ENCODE measurements at places on chromosomes 16 and 17.

- no peak for DNase-seq
Observed at GRCh38 chr17:66712453-66712852, 122.5 kb upstream of the CACNG5 start.

- DNase-seq, result no peak
Observed at GRCh38 chr17:31508288-31509094, 117.0 kb downstream of the RAB11FIP4 start.

- no peak for DNase-seq
Observed at GRCh38 chr16:50332599-50332998, 36.2 kb downstream of the BRD7 start.

DNA sequence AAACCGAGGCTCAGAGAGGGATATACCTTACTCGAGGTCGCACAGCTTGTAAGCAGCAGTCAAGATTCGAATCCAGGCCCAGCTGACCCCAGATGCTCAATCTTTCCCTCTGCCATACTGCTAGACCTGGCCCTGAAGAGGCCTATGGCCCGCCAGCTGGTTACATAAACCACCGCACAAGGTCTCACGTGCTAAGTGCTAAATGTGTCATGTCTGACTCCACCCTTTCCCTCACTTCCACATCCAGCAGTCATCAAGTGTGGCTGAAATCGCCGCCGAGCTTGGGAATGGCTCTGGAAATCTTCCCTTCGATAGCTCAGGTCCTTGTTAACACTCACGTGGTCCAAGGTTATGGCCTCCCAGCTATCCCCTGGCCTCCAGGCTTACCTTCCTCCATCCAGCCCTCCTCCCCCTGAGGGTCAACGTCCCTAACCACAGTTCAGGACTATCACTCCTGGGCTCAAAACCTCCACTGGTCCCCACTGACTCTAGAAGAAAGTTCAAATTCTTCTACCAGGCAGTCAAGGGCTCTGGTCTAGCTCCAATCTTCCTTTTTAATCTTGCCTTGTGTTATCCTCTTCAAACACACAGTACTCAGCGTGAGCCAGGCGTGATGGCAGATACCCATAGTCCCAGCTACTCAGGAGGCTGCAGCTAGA lies 3.5 kb downstream of the ZBTB4 start:
- no peak for DNase-seq

- no peak for DNase-seq
Observed at GRCh38 chr17:79939094-79939435, 96.6 kb downstream of the TBC1D16 start.

DNA sequence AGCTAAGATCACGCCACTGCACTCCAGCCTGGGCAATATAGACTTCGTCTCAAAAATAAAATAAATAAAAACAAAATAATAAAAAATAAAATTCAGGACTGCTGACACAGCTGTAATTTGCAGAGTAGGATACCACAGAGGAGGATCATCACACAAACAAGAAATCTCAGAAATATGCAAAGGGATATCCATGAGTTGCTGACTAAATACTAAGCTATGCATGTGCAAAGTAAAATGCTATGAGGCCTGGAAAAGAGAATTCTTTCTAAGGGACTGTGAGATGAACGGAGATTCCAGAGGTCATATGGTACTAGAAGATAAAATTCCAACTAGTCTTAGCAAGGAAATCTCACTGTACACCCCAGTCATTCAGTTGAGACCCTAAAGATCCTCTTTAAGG lies 74.8 kb downstream of the SLC39A11 start:
- DNase-seq, result no peak

GRCh38 chr17:17511293-17511741 lies 15.1 kb upstream of the RASD1 start:
- DNase-seq, result no peak

DNA sequence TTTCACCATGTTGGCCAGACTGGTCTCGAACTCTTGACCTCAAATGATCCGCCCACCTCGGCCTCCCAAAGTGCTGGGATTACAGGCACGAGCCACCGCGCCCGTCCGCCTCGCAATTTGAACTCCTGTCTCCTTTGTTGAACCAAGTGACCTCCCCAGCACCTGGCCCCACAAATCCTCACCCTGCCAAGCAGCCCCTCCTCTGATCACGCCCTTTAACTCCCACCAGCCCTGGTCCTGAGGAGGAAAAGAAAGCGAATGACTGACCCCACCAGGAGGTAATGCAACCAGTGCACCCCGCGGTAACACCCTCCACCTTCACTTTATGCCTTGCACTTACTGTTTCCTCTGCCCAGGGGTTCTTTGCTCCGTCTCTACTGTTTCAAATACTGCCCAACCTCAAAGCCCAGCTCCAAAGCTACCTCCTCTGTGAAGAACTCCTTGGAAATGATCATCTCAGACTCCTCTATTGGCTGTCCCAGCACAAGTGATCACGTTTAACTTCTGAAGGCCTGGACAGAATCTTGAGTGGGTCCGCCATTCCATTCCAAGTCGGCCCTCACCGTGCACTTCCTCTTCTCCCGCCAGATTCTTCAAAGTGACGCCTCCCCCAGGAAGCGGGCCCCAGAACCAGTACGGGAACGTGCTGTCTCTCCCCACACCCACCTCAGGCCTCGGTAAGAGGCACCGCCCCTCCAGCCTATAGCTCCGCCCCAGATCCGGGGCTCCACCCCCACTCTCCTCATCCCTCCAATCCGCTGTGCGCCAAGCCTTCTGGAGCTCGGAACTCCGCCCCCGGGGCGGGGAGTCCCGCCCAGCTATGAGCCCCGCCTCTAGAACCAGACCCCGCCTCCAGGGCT lies 4.4 kb downstream of the CD19 start:
- DNase-seq, result peak; percentile 79

- DNase-seq, result no peak
Observed at GRCh38 chr17:60388742-60389141, 3.2 kb downstream of the USP32 start.

- DNase-seq, result no peak
Observed at GRCh38 chr16:89349947-89350633, 132.6 kb downstream of the ZNF778 start.

GRCh38 chr16:10655415-10655977 lies 39.2 kb downstream of the TEKT5 start:
- no peak for DNase-seq

- DNase-seq, result no peak
Observed at GRCh38 chr17:28974451-28974850, 23.1 kb upstream of the PHF12 start.

DNA sequence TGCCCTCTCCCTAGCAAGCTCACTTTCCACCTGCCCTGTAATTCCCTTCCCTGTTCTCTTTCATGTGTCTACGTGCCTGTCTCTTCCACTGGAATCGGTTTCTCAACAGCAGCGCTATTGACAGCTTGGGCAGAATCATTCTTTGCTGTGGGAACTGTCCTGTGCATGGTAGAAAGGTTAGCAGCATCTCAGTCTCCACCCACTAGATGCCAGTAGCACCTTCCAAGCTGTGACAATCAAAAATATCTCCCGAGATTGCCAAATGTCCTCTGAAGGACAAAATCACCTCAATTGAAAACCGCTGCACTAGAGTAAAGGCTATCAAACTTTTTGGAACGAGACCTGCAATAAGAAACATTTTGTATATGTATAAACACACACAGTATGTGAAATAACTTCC lies 41.6 kb upstream of the KSR1 start:
- DNase-seq, result no peak

GRCh38 chr17:68319410-68320162 lies 28.3 kb downstream of the ARSG start:
- DNase-seq, result no peak

GRCh38 chr17:39222866-39223834 lies 2.6 kb downstream of the STAC2 start:
- DNase-seq, result no peak

Data from DMS153 (cell line).